Activated CD8-positive, alpha-beta memory T cell treated with anti-CD3 and anti-CD28 coated beads for 24 hours (primary cell): ENCODE measurements at places on chromosomes 5 and 9.

DNA sequence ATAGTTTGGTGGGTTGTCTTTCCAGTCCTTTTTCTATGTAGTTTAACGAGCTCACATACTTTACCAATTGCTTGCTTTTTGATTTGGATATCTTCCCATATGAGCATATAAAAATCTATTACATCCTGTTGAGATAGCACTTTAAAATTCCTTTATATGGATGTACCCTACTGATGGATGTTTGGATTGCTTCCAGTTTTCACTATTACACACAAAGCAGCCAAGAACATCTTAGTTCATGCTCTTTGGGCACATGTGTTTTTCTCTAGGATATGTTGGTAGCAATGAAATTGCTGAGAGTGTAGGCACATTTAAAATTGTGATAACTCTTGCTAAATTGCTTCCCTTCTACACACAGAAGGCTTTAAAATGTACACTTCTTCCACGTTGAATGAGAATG, 56.1 kb upstream of the NTRK2 start:
- no peak for DNase-seq

- DNase-seq = peak; percentile 90
Observed at GRCh38 chr9:126705767-126706697, 92.3 kb downstream of the LMX1B start.

DNA sequence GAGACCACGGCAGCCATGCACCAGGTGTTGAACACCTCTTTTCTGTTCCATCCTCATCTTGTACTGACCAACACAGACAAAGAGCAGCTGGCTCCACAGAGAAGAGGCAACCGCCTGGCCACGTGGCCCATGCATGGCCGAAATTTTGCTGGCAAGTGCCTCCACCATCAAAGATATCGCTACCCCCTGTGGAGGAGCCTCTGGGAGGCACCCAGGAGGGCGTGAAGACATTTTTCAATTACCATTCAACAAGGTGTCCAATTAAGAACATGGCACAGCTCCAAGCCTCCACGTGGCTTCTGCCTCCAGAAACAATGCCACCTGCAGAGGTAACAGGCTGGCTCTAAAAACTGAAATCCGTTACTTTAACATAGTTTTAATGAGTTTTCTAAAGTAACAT, 54.4 kb upstream of the CKS2 start:
- no peak for DNase-seq

DNA sequence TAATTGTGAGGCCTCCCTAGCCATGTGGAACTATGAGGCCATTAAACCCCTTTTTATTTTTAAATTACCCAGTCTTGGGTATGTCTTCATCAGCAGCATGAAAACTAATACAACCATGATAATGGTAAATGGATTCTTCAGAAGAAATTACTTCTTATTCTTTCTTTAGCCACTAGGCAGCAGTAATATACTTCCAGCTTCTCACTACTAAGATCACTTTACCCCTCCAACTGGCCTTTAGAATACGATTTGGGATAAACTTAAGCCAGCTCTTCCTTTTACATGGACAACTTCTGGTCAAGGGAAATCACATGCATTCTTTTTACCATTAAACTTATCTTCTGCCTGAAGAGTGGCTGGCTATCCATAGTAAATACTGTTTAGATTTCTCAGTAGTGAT, 355.4 kb downstream of the MAN2A1 start:
- DNase-seq = no peak

GRCh38 chr9:87585123-87585855, 87.6 kb downstream of the DAPK1 start:
- DNase-seq = no peak

- no peak for DNase-seq
Observed at GRCh38 chr9:120327322-120327721, 252.6 kb downstream of the CDK5RAP2 start.

GRCh38 chr9:126752881-126753670, 51.8 kb upstream of the ZBTB43 start:
- peak; percentile 44 for DNase-seq

DNA sequence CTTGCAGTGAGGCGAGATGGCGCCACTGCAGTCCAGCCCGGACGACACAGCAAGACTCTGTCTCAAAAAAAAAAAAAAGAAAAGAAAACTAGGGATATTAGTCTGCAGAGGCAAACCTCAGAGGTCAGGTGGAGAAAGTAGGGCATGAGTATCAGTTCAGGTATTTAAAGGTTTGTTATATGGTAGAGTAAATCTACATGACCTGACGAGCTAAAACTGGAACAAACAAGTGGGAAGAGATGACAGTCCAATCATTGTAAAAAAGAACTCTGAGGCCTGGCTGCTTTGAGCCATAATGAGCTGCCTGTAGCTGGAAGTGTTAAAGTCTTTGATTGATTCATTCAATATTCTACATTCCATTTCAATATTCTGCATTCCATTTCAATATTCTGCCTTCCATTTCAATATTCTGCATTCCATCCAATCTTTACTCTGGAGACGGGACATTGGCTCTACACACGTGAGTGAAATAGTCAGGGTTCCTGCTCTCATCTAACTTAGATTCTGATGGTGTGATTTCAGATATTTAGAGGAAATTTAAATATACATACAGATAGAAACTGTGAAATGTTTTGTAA, 28.9 kb upstream of the GRAMD2B start:
- DNase-seq = no peak

- no peak for DNase-seq
Observed at GRCh38 chr5:10731913-10732312, 29.1 kb downstream of the DAP start.

DNA sequence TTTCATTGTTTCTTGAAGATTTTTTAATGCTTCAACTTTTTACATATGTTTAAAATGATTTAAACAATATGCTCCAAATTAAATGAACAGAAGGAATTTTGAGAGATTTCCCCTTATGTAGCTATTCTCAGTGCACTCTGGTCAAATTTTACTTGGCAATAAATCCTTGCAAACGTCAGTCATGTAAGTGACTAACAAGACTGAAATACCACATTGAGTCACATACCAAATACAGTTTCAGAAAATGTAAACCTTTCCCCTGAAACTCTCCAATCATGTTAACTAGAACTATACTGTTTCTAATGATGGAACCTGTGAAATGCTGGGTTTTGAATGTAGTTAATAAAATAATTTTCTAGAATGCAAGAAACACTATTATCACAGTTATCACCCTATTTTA, 29.6 kb downstream of the SAR1B start:
- no peak for DNase-seq

DNA sequence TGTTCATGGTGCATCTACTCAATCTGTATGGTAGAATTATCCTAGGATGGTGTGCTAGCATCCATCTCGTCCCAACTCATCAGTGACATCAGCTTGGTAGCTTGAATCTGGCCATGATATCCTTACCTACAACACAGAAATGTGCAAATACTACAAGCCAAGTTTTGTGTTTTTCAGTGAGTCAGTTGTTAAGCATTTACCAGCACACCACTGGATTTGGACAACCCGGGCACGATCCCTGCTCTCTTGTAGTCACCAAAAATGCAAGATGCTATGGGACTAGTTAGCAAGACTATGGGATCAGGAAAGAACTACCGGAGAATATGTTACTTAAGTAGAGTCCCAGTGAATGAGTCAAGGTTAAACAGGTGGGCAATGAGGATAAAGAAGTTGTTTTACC, 32.1 kb upstream of the ZNF354B start:
- DNase-seq = no peak
